ENCODE measurements at places on chromosomes 3 and 15.

DNA sequence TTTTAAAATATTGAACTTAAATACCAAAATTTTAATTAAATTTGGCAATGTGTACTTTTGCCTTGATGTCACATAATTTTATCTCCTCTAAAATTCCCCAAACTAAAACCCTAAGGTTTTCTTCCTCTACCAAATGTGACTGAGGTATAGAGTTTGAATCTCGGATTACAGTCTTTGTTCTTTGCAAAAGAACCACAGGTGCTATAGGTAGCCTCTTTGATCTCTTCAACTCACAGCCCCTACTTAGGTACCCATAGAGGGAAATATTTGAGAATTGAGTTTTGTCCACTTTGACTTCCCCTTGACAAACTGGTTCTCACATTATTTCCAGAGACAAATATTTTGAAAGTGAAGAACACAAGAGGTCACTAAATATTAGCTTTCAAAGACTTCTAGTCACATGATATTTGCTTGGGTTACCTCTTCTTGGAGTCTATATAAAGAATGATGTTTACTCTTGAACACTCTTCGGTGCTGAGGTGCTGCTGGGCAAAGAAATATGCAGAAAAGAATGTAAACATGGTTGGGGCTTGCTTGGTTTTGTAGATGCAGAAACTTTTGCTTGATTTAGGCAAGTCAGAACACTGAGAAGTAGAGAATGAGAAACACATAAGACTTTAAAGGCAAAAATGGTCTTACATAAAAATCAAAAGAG lies 120.8 kb upstream of the MCTP2 start:
- DNase-seq, result no peak

DNA sequence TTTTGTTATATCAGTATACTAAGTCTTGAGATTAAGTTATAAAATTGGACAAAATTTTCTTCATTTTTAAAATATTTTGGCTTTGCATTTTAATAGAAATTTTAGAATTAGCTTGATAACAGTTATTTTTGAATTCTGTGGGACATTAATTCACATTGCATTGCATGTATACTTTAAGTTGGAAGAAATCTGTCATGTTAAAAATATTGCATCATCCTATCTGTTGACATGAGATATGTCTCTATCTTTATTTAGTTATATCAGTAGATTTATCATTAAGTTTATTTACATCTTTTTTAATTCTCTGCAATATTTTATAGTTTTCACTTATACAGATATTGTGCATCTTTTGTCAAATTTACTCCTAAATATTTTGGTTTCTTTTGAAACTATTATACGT lies 904.6 kb upstream of the NR2F2 start:
- no peak for DNase-seq

DNA sequence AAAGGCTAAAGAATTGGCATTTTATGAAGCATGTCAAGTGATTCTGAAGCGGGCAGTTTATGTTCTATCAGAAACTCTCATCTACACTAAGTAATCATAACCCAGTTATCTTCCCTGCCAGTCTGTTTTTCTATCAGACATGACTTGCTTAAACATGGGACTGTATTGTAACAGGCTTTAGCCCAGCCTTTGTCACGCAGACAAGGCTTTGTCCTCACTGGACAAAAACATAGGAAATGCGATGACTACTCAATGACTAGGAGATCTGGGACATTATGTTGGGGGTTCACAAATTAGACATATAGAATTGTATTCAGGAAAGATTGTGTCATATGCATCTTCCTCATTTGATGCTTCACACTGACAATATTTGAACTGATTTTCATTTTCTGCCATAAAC lies 115.5 kb downstream of the GADL1 start:
- no peak for DNase-seq

- no peak for DNase-seq
These were observed 4.5 kb downstream of the HEMK1 start for GRCh38 chr3:50573566-50574443.

DNA sequence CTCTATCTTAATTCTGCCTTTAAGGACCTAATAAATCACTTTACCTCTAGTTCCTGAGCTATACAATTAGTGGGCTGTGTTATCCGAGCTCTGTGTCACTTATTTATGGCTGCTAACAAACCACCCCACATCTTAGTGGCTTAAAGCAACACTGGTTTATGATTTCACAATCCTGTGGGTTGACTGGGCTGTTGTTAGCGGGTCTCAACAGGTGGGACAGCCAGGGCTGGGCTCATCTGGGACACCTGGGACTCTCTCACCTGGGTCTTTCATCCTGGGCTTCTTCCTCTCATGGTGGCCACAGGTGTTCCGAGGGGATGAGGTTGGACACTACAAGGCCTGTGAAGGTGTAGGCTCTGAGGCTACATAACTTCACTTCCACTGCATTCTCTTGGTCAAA lies 35.8 kb upstream of the CHST2 start:
- no peak for DNase-seq

DNA sequence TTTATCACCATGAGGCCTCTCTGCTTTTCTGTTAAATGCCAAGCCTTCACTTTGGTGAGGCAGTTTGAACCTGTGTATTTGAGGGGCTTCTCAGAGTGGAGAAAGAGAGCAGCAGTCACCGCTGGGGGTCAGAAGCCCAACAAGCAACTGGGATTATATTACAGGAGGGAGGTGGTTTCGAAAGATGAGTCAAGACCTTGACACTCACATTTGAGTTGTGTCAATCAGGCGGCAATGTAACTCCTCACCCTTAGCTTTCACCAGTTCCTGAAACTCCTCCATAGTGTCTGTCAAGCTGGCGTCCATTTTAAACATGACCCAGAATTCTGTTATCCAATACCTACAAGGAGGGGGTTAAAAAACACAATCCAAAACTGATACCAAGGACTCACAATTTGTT lies 46.5 kb downstream of the RASGRP1 start:
- no peak for DNase-seq

DNA sequence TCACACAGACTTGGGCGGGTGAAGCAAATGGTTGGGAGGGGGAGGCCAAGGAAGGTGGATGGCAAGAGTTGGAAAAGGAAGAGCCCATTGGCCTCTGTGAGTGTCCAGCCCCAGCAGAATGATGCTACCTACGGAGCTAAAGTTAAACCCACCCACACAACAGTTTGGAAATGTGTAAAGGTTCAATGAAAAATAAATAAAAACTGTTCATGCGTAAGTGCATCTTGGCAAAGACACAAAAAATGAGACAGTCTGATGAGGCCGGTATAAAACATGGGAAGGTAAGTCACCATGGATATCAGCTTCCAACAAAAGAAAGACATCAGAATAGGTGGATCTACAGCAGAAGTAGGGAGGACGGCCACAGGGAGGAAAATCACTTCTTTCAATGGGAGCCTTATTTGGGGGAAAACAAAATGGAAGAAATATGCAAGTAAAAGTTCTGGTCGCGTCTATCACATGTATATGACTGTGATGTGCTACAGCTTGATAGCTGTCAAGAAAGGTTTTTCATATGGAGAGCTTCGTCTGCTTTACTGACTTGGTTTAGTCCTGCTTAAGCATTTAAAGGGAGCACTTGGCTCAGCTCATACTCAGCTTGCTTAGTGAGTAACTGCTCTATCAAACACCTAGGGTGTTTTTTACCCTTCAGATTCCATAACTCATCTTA lies 82.8 kb downstream of the TIGIT start:
- no peak for DNase-seq

DNA sequence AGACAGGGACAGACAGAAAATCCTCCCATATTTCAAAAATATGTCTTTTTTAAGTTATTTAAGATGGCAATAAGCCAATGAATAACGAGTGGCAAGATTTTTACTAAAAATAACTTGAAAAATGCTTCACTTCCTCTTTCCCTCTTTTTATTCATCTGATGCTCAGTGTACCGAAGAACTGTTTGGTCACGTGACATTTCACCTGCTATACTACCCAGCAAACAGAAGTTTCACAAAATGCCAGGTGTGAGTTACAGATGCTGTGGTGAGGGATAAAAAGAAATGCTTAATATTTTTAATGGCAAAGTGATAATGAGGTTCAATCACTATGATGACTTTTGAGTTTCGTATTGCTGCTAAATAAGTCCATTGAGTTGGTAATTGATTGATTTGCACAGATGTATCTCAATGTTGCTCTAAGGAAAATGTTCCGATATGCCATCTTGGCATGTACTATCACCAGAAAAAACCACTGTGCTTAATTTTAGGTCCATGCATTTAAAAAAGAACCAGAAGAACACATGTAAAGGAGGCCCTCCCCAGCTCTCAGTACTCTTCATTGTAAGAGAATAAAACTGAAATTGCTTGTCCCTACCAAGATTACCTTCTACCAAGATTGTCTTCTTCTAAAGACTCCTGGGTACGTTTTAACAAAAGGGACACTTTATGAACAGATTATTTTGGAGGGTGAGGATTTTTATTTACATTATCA lies 26.0 kb upstream of the SEC62 start:
- no peak for DNase-seq

DNA sequence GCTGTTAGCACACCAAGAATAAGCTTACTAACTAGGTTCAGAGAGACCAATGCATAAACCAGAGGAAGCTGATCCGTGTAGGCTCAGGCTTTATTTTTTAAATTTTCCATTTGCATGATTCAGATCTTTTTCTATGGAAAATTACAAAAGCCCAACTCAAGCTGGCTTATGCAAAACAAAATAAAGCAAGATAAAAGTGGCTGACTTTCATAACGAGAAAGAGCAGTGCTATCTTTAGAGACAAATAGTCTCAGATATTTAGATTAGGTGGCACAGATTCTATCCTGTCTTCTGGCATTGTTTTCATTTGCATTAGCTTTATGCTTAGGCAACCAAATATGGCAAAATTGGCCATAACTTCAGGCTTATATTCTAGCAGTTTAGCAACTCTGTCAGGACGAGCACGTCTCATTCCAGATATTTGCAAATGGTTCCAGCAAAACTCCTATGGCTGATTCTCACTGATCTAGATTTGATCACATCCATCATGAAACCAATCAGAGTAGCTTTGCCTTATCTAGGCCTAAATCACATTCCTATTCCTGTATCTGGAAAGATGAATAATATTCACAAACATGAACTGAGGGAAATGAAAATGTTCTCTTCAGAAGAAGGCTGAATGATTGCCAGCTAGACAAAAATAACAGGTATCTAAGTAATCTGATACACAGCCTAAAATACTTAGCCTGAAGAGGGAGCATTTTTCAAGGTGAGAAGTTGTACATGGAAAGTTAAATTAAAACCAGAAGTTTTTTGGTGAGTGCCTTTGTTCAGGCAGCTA lies 216.4 kb upstream of the DPPA4 start:
- no peak for DNase-seq

GRCh38 chr15:64037966-64038365 lies 8.3 kb downstream of the DAPK2 start:
- no peak for DNase-seq

- DNase-seq, result no peak
These were observed 50.9 kb upstream of the KPNA4 start for GRCh38 chr3:160616311-160616710.

DNA sequence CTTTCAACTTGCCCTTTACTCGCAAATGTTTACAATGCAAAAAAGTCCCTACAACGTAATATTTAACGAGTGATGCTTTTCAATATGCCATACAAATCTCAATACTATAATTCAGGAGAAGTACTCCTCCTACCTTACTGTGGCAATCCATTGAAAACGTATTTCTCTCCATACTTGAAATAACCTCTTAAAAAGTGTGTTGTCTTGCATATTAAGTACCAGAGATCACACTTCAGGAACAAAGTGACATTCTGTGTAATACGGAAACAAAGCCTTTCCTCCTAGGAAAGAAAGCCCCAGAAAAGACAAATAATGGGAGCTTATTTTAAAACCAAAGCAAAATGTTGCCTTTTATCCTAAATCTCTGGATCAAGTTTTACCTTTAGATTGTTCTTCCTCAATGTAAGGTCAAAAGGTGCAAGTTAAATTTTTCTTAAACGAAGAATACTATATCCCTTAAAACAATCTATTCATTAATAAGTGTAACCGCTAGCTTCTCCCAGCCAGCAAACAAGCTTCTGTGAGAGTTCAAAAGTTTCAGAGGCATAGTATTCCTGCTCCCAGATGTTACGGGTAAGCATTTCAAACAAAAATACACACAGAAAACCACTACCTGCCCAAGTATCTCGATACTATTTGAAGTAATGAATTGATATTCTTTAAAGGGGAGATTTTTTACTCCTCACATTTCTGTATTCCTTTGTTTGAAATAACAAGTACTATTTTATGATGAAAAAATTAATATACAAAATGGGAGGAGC lies 1.7 kb downstream of the TJP1 start:
- no peak for DNase-seq

GRCh38 chr15:35886765-35887164 lies 340.8 kb upstream of the DPH6 start:
- DNase-seq, result no peak

GRCh38 chr15:68630211-68630555 lies 51.4 kb downstream of the CORO2B start:
- no peak for DNase-seq

GRCh38 chr3:35969406-35969805 lies 330.1 kb downstream of the ARPP21 start:
- DNase-seq, result no peak

- peak; percentile 15 for DNase-seq
These were observed 4.4 kb upstream of the CLDN11 start for GRCh38 chr3:170414202-170414663.

- no peak for DNase-seq
These were observed 94.7 kb downstream of the DLG1 start for GRCh38 chr3:197203714-197204146.

- no peak for DNase-seq
These were observed 25.3 kb downstream of the RBPMS2 start for GRCh38 chr15:64749999-64750657.

DNA sequence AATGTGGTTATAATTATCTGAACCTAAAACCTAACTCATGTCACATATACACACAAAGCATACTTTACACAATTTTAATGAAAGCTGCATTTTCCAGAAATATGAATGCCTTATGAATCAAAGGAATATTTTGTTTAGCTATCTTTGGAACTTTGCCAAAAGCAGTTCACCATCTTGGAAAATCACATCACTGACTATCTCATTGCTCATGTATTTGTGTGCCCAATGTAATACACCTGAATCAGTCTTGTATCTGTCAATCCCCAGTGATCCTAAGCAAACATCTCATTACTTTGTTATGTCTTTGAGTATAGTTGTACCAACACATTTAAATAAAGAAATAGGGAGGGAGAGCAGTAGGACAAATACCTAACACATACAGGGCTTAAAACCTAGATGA lies 15.6 kb upstream of the CD47 start:
- DNase-seq, result no peak

GRCh38 chr15:29857221-29857789 lies 35.0 kb upstream of the TJP1 start:
- no peak for DNase-seq

GRCh38 chr3:12972043-12972442 lies 101.2 kb downstream of the IQSEC1 start:
- DNase-seq, result no peak

GRCh38 chr3:144585408-144585807 lies 613.8 kb downstream of the DIPK2A start:
- no peak for DNase-seq

GRCh38 chr3:182239316-182239715 lies 527.6 kb downstream of the SOX2 start:
- no peak for DNase-seq

DNA sequence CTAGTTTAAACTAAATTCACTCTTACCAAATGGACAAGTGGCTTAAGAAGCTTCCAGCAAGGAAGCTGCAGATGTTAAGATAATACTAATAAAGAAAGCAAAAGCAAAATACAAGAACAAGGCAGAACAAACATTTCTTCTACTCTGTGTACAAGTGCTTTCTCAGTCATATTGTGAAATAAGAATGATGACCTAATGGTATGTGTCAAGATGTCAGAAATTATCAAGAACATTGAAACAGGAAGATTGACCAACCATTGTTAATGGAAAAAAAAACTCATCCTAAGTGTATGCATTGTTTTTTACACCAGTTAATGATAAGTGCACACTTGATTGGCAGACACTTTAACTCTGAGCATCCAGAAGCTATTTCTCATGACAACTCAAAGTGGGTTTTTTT lies 65.4 kb upstream of the P2RY1 start:
- DNase-seq, result no peak
